Cerebellar nuclear complex (tissue), 1 donor: ENCODE measurements at places on chromosomes 1 and 21.

DNA sequence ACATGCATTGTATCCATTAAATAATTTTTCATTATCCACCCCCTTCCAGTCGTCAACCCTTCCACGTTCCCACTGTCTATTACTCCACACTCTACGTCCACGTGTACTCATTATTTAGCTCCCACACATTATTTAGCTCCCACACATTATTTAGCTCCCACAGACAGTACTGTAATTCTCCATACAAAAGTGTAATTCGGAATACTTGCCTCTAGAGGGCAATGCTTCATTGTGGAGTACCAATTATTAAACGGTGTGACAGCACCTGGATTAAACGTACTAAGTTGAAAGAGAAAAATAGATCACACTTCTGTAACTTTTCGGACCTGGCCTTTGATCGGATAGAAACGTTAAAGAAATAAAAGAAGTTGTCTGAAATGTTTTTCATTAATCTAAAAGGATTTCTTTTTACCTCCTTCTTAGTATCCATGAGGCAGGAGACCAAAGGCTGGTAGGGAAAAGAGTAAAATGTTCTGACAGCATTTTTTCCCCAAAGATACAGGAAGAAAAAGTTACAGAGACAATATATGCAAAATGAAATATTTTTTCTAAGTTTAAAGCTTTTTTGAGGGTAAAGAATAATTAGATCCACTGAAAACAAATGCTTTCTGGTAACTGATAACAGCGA, 99.2 kb downstream of the LHX8 start:
- DNase-seq, result no peak

GRCh38 chr1:163459539-163459938, 137.8 kb downstream of the NUF2 start:
- no peak for DNase-seq

DNA sequence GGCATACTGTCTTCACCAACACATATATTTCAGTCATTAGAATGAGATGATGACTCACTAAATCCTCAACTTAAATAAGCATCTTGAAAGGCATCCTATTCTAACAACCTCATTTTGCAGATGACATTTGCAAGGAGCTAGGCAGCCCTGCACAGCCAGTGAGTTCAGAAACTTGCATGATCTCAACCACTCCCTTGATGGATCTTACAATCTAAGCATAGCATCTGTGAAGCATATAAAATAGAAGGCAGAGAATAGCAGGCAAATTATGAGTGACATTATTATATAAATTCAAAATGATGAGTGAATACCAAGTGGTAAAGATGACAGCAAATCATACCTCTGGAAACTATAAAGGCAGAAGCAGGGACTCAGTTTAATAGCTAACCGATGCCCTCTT, 31.6 kb downstream of the KRTAP20-3 start:
- no peak for DNase-seq

- DNase-seq, result no peak
Measured at GRCh38 chr21:24976238-24976637, 631.0 kb downstream of the MRPL39 start.

DNA sequence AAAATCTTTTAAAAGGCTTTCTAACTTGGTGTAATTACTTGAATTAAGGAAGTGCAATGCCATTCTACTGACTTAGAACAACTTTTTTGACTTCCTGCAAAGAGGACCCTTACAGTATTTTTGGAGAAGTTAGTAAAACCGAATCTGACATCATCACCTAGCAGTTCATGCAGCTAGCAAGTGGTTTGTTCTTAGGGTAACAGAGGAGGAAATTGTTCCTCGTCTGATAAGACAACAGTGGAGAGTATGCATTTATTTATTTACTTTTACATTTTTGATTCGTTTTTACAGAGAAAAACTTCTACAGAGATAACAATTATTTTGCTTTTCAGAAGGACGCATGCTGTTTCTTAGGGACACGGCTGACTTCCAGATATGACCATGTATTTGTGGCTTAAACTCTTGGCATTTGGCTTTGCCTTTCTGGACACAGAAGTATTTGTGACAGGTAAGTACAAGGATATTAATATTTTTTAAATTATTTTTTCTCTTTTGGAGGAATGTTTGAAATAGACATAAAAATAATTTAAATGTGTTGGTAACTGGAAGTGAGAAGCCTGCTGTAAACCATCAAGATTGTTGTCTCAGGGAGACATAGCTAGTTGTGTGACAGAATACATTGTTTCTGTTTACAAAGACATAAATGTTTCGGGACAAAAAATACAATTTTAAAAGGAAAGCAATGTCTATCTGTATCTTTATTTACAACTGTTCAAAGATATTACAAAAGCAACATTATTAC, at the start of gene PTPRC:
PTPRC (plus strand) TSS at position 147 of the 742 bp plus-strand sequence; CDS start at position 376, 229 bp downstream.
- DNase-seq, result no peak

- DNase-seq, result no peak
Measured at GRCh38 chr1:198734323-198735008, 95.6 kb downstream of the PTPRC start.

- DNase-seq, result no peak
Measured at GRCh38 chr1:93878501-93878888, 511 bp downstream of the DNTTIP2 start.

- no peak for DNase-seq
Measured at GRCh38 chr1:106700211-106700610, 356.3 kb upstream of the PRMT6 start.

- no peak for DNase-seq
Measured at GRCh38 chr1:206563367-206564207, 48.7 kb downstream of the EIF2D start.

DNA sequence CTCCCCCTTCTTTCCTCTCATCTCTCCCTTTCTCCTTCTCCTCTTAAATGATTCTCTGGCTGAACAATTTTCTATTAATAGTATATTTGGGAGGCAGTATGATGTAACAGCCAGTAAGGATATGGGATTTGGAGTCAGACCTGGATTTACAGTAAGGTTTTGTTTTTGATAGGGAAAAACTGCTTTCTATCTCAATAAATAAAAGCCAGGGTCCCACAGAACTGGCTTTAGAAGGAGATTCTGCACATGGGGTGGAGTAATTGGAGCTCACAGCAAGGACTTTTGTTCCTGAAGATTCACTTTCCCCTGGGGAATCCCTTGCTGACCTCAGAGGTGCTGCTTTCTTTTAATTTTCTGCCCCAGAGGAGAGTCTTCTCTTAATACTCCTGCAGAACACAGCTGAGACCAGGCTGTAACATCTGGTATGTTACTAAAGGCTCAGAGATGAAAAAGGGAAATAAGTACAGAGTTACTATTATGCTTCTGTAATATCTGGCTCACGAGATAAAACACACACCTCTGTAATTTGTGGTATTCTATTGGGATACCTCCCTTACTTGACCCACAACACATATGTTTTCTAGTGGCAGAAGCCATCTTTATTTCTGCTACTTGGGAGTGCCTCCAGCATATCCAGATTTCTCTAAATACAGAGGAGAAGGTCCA, 13.4 kb downstream of the EPB41 start:
- DNase-seq, result no peak

GRCh38 chr1:36829066-36829465, 205.2 kb downstream of the GRIK3 start:
- no peak for DNase-seq

DNA sequence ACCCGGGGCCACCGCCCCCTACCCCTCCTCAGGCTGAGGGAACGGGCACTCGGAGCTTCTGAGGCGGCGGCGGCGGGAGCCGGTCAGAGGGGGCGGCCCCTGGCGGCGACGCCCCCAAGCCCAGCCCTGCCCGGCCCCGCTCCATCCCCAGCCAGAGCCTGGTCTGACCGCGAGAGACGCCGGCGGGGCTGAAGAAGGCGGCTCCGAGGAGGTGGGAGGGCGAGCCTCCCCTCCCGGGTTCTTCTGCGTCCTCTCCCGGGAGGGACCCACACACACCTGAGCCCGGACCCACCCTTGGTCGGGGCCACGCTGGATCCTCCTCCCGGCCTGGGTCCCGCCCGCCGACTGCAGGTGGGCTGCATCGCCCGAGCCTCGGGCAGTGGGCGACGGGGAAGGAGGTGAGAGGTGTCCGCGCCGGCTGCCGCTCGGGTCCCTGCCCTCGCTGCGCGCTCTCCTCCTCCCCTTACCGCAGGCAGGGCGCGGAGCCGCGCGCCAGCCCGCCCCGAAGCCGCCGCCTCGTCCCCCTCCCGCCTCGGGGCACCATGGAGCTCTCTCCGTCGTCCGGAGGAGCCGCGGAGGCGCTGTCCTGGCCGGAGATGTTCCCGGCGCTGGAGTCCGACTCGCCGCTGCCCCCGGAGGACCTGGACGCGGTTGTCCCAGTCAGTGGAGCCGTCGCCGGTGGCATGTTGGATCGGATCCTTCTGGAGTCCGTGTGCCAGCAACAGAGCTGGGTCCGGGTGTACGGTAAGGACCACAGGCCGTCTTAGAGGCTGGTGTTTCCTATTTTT, at the start of gene RASAL2:
RASAL2 (plus strand) TSS at position 154 of the 788 bp plus-strand sequence; CDS start at position 543, 389 bp downstream.
- peak; percentile 13 for DNase-seq

DNA sequence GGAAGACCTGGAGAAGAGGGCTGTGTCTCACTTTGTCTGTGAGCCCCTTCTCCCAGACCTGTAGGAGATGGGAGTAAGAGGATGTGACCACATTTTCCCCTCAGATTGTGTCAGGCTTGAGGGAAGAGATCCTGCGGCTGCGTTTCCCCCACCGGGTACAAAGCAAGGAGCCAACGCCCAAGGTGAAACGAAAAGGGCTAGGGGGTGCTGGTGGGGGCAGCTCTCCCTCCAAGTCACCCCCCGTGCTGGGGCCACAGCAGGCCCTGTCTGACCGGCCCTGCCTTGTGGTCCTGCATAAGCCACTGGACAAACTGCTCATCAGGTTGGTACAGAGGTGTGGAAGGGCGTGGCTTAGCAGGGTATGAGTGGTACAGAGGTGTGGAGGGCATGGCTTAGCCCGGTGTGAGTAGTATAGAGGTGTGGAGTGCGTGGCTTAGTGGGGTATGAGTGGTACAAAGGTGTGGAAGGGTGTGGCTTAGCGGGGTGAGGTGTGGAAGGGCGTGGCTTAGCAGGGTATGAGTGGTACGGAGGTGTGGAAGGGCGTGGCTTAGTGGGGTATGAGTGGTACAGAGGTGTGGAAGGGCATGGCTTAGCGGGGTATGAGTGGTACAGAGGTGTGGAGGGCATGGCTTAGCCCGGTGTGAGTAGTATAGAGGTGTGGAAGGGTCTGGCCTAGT, 30.6 kb downstream of the HYI start:
- no peak for DNase-seq

- no peak for DNase-seq
Measured at GRCh38 chr1:197733324-197733723, 42.0 kb downstream of the DENND1B start.

- DNase-seq, result no peak
Measured at GRCh38 chr1:246166841-246167240, 340.2 kb downstream of the SMYD3 start.

DNA sequence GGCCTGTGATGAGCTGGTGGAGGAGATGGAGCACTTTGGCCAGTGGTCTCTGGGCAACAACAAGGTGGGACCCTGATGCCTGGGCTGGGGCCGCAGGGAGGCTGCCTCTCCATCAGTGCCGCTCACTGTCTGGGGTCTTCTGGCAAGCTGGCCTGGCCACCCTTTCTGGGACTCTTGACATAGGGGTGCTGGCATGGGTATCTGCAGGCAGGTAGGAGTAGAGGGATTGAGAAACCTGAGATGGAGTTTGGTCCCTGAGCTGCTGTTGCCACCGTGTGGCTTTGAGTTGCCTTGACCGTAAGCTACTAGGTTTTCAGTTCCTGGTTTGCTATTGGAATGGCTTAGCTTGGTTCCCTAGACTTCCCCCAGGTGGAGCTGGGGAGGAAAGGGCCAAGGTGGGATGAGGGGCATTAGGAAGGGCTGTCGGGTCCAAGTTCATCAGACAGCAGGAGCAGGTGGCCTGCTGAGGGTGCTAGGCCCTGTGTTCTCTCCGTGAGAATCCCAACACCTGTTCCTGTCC, 13.2 kb upstream of the MFN2 start:
- DNase-seq, result peak; percentile 29

- DNase-seq, result no peak
Measured at GRCh38 chr1:220950576-220950975, 71.3 kb downstream of the HLX start.

DNA sequence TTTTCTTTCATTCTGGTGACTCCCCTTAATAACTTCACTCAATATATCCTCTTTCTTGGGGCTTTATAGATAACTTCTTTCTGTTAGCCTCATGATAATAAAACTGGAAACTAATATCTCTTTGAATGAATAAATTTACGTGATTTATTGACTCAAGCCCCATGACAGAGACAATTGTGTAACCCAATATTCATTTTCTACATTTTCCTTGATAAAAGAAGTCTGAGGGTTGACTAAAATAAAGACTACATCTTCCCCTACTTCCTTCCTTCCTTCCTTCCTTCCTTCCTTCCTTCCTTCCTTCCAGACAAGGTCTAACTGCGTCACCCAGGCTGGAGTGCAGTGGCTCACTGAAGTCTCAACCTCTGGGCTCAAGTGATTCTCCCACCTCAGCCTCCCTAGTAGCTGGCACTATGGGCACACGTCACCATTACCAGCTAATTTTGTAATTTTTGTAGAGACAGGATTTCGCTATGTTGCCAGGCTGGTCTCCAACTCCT, 85.1 kb downstream of the CYYR1 start:
- DNase-seq, result no peak

GRCh38 chr1:114485286-114485685, 25.7 kb downstream of the TRIM33 start:
- no peak for DNase-seq

DNA sequence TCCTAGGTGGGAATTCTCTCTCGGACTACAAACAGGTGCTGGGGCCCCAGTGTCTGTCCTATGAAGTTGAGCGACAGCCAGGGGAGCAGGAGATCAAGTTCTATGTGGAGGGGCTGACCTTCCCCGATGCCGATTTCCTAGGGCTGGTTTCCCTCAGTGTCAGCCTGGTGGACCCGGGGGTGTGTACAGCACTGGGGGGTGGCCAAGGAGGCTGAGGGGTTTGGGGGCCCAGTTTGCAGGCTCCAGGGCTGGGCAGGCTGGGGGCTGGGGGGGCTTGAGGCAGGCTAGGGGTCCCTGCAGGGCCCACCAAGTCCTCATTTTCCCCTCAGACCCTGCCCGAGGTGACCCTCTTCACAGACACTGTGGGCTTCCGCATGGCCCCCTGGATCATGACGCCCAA, 20.3 kb upstream of the PADI3 start:
- DNase-seq, result no peak

- peak; percentile 89 for DNase-seq
Measured at GRCh38 chr1:246931549-246932365, at the start of gene AHCTF1. TSS of gene AHCTF1 (minus strand) at chr1:246931948. CDS start at chr1:246918370, 13,578 bp downstream.

DNA sequence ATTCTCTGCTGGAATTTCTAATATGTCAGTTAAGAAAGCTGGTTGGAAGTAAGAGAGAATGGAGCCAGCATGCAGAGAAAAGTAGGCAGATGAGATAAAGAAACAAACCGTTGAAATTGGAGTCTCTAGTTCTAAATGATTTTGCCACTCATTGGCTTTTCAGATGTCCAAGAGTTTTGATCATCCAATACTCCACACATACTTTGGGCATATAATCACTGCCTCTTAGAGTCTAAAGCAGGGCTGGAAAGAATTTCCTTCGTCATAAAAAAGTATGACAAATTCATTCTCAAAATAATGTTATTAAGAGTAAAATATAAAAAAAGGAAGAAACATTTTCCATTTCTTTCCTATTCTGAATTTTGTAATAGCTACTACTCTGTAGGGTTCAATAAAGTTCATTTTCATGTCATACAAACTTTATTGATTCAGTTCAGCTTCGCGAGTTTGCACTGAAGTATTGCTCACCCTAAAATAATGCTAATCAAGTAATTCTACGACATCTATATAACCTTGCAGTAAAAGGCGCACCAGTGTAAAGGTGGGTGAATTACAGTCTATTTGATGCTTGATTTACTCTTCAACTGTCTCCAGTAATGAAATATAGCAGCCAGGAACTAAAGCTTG, 1556.6 kb downstream of the NCAM2 start:
- DNase-seq, result no peak
